ENCODE measurements at places on chromosomes 7 and 10. TPM values are rescaled to one million over a fixed set of nuclear protein-coding genes. Genes with fewer than 3 reads are reported as not detected.

ENTPD1 gene
- total RNA-seq: 10.3 TPM

OR2A42 gene
- total RNA-seq: not detected

SCIN gene
- 0.13 TPM for total RNA-seq

TMEM130 gene
- not detected for total RNA-seq

IL2RA gene
- not detected for total RNA-seq

PLA2G12B gene
- total RNA-seq: 0.13 TPM

TNKS2 gene
- total RNA-seq: 72.4 TPM

ADD3 gene
- total RNA-seq: 392 TPM

RNLS gene
- 0.65 TPM for total RNA-seq

JAKMIP3 gene
- not detected for total RNA-seq

ECHS1 gene
- 71.9 TPM for total RNA-seq

HYAL4 gene
- total RNA-seq: 1.2 TPM

WNT8B gene
- not detected for total RNA-seq

EN2 gene
- not detected for total RNA-seq

LGI1 gene
- total RNA-seq: not detected

GDF2 gene
- not detected for total RNA-seq

STEAP4 gene
- total RNA-seq: not detected

LEP gene
- not detected for total RNA-seq

CFAP46 gene
- 0.82 TPM for total RNA-seq

INA gene
- total RNA-seq: under 0.01 TPM

AOAH gene
- total RNA-seq: not detected

ACTL6B gene
- not detected for total RNA-seq

SLC26A4 gene
- total RNA-seq: 0.81 TPM

AMPH gene
- 0.50 TPM for total RNA-seq

ADAM22 gene
- total RNA-seq: 0.16 TPM

WDFY4 gene
- 1.5 TPM for total RNA-seq

SLC16A12 gene
- not detected for total RNA-seq

VENTX gene
- total RNA-seq: not detected

SPDYE11 gene
- total RNA-seq: not detected

LRRN3 gene
- total RNA-seq: under 0.01 TPM

LHFPL3 gene
- total RNA-seq: not detected

CRHR2 gene
- total RNA-seq: not detected

TFEC gene
- total RNA-seq: 8.5 TPM

DYDC2 gene
- total RNA-seq: not detected

NYAP1 gene
- 2.6 TPM for total RNA-seq

STRIP2 gene
- 2.8 TPM for total RNA-seq

VSTM4 gene
- 0.25 TPM for total RNA-seq

SFTPD gene
- total RNA-seq: not detected

WNT16 gene
- not detected for total RNA-seq

LRRC18 gene
- total RNA-seq: not detected

CD36 gene
- 288 TPM for total RNA-seq

HOXA9 gene
- 5.0 TPM for total RNA-seq

PPP1R17 gene
- total RNA-seq: not detected

PRF1 gene
- not detected for total RNA-seq

STK17A gene
- 50.7 TPM for total RNA-seq

HIBADH gene
- total RNA-seq: 25.6 TPM

PPP3CB gene
- total RNA-seq: 10.5 TPM

GBX1 gene
- total RNA-seq: not detected

OR2A1 gene
- total RNA-seq: not detected

TLX1 gene
- not detected for total RNA-seq

CFAP69 gene
- total RNA-seq: 1.3 TPM

DOCK4 gene
- total RNA-seq: 183 TPM

CAV1 gene
- total RNA-seq: 2,402 TPM

CLDN12 gene
- 14.5 TPM for total RNA-seq

GRID2IP gene
- total RNA-seq: not detected
